AG09309 (cell line): ENCODE measurements at places on chromosomes 6 and 20.

- DNase-seq = no peak
Observed at GRCh38 chr6:90218959-90219208, 77.8 kb downstream of the BACH2 start.

- no peak for DNase-seq
Observed at GRCh38 chr20:56587307-56588041, 41.6 kb upstream of the TFAP2C start.

GRCh38 chr6:3414327-3415081, 42.3 kb downstream of the SLC22A23 start:
- DNase-seq = no peak

DNA sequence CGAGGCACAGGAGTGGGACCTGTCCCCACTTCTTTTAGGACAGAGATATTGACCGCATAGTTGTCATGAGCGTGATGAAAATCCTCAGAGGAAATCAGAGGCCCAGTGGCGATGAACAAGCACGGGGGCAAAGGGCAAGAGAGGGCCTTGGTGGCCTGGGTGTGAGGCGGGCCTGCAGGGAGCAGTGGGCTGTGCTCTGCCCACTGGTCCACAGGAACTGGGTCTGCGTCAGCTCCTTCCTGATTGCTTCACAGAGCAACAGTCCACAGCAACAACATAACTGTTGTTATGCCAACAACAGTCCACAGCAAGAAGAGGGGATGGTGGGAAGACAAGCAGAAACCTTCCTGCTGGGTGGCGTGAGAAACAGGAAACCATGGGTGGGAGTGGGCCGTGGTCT, 335.6 kb downstream of the ZFAND3 start:
- no peak for DNase-seq

- no peak for DNase-seq
Observed at GRCh38 chr6:35021004-35021403, 120.1 kb downstream of the TCP11 start.

DNA sequence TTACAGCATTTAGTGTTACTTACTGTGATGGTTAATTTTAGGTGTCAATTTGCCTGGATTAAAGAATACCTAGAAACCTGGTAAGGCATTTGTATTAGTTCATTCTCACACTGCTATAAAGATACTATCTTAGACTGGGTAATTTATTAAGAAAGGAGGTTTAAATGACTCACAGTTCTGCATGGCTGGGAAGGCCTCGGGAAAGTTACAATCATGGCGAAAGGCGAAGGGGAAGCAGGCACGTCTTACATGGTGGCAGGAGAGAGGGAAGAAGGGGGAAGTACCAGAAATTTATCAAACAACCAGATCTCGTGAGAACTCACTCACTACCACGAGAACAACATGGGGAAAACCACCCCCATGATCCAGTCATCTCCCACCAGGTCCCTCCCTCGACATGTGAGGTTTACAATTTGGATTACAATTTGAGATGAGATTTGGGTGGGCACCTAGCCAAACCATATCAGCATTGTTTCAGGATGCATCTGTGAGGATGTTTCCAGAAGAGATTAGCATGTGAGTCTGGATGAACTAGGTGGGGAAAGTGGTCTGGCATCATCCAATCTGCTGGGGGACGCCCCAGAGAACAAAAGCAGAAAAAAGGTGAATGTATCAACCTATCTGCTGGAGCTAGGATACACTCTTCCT, 76.8 kb downstream of the MKKS start:
- DNase-seq = no peak

DNA sequence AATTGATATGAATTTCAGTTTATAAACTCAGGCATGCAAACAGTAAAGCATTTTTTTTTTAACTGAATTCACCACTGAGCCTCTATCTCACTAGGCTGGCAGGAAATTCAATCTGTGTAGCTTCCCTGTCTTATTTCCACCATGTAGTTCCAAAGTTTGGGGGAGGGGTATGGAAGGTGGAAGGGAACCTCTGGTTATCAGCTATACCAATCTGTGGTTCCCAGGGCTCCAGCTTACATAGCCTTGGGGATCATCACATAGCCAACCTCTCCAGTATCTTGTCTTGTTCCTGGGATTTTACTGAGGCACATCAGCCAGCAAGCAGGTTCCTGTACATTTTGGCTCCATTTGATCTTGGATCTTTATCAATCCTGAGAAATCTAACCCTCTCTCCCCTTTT, 15.6 kb downstream of the RAD21L1 start:
- no peak for DNase-seq

DNA sequence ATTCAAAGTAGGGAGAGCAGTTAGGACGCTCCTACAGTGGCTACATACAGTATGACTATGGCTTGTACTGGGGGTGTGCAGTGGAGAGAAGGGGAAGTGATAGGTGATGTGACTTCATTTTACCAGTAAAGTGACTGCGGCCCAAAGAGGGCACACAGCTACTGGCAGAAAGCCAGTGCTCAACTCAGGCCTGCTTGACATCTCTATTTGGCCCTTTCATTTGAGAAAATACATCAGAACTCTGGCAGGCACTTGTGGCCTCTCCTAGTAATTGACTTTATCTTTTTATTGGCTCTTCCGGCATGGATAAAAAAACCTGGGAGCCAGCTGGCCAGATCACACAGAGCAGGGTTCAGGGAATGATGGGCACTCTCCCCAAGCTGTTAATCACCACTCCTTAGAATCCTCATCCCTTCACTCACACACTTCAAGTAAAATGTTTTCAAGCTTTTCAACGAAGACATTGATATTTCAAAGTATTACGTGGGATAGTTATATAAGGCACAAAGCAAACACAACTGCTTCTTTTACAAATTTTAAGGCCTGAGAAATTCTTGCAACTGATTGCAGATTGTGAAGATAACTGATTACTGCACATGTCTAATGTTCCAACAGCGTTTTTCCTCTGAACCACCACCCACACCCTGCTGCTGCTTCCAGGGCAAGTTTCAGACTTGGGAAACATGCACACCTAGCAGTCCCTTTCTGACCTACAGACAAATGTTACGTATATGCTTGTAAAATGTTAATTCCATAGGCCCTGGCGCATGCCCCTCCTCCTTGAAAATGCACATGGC, 73.5 kb downstream of the TNFRSF21 start:
- no peak for DNase-seq

DNA sequence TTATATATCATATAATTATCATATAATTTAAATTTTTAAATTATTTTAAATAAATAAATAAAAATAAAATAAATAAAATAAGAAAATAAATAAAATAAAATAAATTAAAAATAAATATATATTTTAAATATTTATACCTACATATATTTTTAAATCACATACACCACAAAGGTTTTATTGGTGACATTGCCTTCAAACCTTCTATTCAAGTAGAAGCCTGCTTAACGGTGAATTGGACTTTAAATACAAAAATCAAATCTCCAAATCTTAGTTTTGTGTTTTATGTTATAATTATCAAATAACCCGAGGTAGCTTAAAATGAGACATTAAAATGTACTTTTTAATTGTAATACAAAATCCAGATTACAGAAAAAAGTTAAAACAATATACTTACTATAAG, 1137.8 kb downstream of the HACE1 start:
- DNase-seq = no peak

- DNase-seq = no peak
Observed at GRCh38 chr20:45983279-45983743, 11.3 kb upstream of the ZNF335 start.

DNA sequence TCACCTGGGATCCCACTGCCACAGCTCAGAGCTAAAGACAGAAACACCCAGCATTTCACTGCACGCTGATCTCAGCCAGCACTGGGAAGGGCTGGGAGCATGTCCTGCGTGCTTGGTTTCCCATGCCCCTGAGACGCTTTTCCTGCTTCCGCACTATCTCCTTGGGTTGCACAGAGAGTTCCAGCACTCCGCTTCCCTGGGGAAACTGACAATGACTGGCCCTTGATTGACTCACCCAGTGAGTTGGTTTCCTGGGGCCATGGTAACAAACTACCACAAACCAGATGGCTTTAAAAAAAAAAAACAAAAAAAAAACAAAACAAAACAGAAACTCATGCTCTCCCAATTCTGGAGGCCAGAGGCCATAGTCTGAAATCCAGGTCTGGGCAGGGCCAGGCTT, 14.8 kb upstream of the MAS1L start:
- no peak for DNase-seq

DNA sequence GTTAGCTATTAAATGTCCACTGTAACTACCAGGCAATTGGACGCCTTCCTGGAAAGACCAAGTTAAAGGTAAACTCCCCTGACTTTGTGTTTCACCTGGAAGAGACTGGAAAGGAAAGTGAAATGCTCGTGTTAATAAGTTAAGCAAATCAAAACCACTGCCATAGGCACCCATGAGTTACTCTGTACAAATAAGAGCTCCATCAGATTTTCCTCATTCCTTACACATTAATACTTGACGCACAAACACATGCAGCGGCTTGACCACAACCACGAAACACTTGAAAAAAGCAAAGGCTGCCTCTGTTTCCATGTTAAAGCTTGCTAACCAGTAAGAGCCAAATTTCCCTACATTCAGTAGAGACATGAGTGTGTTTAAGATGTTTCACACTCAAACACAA, 19.8 kb downstream of the GCM1 start:
- peak; percentile 28 for DNase-seq

DNA sequence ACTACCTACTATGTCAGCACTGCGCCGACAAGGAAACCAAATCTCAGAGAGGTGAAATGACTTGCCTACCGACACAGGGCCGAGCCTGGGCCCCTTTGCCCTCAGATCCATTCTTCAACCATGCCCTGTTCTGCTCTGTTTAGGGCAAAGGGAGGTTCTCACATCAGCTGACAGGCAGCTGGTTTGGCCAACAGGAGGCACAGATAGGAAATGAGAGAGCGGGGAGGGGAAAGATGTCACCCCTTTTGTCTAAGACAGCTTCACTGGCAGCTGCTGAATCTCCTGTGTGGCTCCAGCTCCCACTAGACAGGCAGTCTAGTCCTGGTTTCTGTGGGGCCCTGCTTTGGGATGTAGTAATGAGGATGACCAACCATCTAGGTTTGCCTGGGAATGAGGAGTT, 158.7 kb downstream of the TMEM200A start:
- no peak for DNase-seq

GRCh38 chr20:10427060-10427692, 6.8 kb downstream of the MKKS start:
- peak; percentile 28 for DNase-seq

- DNase-seq = no peak
Observed at GRCh38 chr6:159805440-159806020, 5.5 kb downstream of the PNLDC1 start.

GRCh38 chr6:150503041-150503440, 96.6 kb upstream of the PLEKHG1 start:
- DNase-seq = no peak

GRCh38 chr6:96301781-96302180, 219.8 kb upstream of the UFL1 start:
- DNase-seq = no peak

DNA sequence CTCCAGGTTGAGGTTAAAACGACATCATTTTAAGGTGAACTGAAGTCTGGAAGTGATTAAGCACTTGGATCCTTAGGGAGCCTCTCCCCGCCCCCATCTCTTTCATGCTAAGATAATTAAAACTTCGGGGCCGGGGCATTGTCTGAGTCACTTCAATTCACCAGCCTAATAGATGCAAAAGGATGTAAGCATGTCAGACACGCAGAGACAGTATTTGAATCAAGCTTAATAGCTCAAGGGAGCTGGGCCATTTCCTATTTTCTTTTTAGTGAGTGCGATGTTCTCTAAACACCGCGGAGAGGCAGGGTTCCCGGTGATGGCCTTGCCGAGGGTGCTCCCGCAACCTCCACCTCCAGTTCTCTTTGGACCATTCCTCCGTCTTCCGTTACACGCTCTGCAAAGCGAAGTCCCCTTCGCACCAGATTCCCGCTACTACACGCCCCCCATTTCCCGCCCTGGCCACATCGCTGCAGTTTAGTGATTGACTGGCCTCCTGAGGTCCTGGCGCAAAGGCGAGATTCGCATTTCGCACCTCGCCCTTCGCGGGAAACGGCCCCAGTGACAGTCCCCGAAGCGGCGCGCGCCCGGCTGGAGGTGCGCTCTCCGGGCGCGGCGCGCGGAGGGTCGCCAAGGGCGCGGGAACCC, 516 bp upstream of the IRF4 start:
- DNase-seq = no peak

DNA sequence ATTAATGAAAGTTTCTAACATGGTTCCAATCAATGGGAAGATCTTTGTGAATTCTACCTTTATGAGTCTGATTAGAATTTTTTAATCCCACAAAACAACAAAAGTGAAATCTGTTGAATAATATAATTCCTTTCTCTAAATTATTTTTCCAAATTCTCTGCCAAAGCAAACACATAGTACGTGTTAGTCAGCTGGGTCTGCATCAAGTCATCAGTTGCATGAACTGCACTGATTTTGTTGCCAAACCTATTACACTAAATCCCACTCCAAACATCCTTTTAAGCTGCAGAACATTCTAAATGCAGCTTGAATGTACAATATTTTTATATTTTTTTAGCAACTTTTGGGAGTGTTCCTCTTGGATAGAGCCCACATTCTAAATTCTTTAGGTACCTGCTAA, 199.0 kb upstream of the HSF2 start:
- no peak for DNase-seq

DNA sequence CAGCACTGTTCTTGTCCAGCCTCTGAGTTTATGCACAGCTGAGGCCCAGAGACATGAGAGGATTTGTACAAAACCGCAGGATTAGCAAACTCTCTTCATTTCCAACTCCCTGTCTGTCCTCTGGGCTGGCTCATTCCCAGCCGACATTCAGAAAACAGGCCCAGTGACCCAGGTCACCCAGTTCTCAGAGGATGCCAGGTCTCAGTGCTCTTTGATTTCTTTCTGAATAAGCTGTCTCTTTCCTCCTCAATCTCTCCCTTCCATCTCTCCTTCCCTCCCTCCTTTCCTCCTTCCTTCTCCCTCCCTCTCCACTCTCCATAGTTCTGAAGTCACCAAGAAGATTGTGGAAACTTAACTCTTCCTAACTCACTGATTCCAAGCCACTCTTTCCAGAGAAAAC, 372.7 kb upstream of the SULF2 start:
- DNase-seq = no peak

- peak; percentile 84 for DNase-seq
Observed at GRCh38 chr6:9482030-9482738, 932.7 kb downstream of the TFAP2A start.

DNA sequence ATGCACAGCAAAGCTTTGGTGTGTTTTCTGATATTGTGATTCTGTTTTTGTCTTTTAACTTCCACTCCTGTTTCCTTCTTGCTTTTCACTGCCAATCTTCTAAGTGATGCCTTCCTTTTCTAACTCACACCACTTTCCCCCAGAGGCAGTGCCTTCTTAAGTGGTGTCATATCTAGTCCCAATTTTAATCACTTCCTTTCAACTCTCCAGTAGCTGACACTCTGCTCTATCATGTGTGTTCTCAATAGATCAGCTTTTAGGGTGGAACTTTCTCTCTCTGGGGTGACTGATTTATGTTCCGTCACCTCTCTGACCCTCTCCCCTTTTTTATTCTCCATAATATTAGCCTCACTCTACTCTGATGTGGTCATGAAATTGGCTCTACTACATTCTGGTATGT, 180.7 kb downstream of the CLVS2 start:
- no peak for DNase-seq

DNA sequence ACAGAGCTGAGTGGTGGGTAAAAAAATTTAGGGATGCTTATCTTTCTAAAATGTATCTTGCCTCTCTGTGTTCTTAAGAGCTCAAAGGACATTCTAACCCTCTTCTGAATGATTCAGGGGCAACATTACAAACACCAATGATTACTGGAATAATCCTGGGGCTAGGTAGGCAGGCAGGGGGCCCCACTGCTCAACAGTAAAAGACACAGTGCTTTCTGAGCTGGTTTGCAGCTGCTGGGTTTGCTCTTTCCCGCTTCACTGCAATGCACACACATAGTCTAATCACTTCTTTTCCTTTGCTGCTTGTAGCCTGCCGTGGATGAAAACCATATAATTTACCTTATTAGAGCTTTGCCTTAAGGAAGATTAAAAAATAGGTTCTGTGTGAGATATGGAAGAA, 23.9 kb downstream of the CLDN20 start:
- no peak for DNase-seq
